ENCODE measurements at places on chromosomes 2 and 18.

- DNase-seq: no peak
These were observed 22.8 kb downstream of the HPCAL1 start for GRCh38 chr2:10325278-10326145.

DNA sequence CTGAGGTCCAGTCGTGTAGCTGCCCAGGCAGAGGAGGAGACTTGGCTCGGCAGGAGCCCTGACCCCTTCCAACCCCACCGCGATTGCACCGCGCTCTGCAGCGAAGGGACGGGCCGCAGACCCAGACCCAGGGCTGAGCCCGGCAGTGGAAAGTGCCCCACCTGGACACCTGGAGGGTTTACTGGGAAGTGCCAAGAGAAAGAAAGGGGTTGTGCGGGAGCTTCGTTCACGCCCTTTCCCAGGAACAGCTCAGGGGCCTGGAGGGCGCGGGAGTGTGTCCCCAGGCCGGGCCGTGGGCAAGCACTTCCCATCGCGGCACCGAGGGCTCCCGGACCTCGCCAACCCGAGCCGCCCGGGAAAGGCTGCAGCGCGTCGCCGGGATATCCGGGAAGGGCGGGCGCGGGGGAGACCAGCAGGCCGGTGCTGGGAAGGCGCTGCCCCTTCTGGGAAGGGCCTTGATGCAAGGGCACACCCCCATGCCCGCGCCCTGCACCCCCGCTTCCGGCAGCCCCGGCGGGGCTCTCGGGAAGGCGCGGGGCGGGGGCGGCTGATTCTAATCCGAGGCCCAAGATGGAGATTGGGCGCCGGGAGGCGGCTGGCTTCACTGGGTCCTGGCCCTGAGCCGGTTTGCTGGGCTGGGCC lies 36.1 kb upstream of the MRPL33 start:
- DNase-seq: peak; percentile 69

DNA sequence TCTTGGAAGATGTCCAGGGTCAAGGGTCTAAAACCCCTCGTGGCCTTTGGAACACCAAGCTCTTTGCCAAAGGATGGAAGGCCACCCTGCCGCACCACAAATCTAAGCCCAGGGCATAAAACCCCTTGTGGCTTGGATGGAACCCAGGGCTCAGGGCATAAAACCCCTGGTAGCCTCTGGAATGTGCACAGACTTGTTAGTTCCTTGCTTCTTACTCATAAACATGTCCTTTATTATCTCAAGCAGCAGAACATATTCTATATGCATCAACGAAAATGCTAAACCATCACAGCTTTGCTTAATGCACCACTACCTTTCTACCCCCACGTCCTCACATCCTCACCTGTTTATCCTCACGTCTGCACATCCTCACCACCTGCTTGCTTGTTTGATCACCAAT lies 998.0 kb downstream of the DSC3 start:
- DNase-seq: no peak

GRCh38 chr18:13409026-13409425 lies 190.5 kb downstream of the LDLRAD4 start:
- DNase-seq: no peak

DNA sequence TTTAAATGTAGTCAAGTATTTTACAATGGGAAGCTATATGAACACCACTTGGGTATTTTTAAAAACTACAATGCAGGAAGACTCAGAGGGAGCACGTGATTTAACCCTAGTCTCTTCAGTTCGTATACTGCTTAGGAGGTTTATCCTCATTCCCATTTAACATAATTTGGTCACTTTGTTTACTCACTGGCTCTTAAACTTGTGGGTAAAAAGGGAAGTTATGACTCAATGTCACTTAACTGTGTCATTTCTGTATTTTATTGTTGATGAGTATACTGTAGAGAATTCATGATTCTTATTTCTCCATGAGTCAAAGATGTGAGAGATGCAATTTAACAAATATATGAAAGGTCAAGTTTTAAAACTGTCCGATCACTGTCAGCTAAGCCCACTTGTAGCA lies 48.2 kb downstream of the SLC66A3 start:
- no peak for DNase-seq

GRCh38 chr2:144666032-144666431 lies 146.1 kb upstream of the ZEB2 start:
- no peak for DNase-seq

DNA sequence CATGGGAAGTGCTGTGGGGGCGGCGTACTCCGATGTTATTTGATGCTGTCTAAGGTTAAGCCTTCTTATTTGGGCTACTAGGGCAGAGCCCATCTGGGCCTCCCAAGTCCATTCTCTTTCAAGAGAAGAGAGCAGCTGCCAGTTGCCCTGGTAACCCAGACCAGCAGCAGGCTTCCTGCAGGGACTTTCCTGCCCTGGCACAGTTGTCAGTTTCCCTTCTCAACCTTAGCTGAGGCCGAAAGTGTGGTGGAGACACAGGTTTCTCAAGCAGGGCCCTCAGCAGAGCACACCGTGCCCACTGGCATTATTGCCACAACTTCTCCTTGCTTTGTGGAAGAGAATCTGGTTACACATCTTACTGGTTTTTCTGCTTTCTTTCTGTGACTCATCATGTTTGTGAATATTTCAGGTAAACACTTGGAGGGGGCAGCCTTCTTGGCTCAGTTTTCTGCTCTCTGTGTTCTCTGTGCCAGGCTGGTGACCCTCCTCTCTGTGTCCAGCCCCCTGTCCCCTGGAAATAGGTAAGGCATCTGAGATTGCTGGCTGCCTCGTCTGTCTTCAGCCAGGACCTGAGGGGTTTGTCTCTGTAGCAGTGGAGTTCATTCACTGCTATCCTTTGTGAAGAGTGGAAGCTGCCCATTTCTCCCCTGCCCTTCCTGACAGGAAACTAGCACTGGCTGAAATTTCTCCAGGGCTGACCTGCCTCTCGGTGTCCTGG lies 111.0 kb downstream of the B3GNT2 start:
- DNase-seq: no peak

DNA sequence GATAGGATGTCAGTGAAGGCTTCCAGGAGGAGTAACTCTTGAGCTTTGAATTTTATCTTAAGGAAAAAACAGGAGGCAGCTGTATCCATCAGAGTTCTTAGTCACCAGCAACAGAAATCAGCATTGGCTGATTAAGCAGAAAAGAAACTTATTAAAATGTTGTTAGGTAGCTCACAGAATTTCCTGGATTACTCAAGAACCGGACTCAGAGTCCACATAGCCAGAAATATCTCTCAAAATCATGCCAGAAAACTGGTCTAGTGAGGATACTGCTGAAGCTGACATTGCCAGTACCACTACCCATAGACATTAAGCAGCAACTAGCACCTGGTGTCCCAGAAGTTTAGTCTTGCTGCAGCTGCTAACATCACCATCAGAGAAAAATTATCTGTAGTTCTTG lies 10.1 kb upstream of the AFTPH start:
- DNase-seq: no peak

GRCh38 chr2:26633993-26634595 lies 7.1 kb downstream of the CIB4 start:
- DNase-seq: no peak

- no peak for DNase-seq
These were observed 58.9 kb downstream of the NDUFA10 start for GRCh38 chr2:239966029-239966852.

DNA sequence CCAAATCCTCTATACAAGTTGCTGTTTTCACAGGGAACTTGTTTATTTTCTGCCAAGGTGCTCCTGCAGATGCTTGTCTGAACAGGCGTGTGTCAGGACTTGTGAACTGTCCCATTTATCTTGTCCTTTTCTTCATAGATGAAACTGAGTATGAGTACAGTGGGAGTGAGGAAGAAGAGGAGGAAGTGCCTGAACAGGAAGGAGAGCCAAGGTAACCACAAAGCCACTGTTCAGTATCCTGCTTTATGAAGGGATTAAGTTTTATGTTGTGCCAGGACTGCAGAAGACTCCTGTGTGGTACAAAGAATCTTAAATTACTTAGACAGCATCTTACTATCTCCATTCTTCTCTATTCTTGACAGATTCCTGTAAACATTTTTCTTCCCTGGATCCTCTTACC lies 145.0 kb downstream of the MAP4K4 start:
- no peak for DNase-seq

GRCh38 chr2:45300026-45300750 lies 290.9 kb upstream of the SIX2 start:
- no peak for DNase-seq

GRCh38 chr18:2508678-2509077 lies 62.6 kb downstream of the METTL4 start:
- DNase-seq: no peak

DNA sequence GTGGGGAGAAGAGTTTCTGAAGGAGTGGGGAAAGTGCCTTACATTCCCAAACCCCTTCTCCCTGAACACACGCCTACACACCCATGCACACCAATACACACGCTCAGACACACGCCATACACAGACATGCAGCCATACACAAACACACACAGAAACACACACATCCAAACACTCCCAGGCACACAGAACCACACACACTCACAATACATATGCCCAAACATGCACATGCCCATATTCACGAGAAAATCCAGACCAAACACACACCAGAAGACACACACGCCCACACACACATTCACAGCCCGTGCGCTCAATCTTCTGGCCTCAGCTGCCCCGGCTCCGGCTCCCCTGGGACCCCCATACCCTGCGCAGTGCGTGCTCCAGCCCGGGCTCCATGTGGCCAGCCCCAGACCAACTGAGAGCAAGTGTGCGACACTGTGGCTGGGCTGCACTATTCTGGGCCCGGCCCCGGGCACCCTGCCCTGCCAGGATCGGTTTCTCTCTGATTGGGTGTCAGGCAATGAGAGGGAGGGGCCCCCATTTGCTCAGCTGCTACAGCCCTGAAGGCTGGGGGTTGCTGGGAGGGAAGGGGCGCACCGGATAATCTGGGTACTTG lies at the start of gene PRKAG3:
Gene PRKAG3 (minus strand): TSS at position 426 of the 613 bp plus-strand sequence.
- no peak for DNase-seq

GRCh38 chr18:7105268-7105667 lies 12.3 kb downstream of the LAMA1 start:
- DNase-seq: no peak

GRCh38 chr2:207046724-207047123 lies 107.4 kb downstream of the CPO start:
- DNase-seq: no peak

GRCh38 chr18:44258576-44258975 lies 422.1 kb upstream of the SETBP1 start:
- DNase-seq: no peak

DNA sequence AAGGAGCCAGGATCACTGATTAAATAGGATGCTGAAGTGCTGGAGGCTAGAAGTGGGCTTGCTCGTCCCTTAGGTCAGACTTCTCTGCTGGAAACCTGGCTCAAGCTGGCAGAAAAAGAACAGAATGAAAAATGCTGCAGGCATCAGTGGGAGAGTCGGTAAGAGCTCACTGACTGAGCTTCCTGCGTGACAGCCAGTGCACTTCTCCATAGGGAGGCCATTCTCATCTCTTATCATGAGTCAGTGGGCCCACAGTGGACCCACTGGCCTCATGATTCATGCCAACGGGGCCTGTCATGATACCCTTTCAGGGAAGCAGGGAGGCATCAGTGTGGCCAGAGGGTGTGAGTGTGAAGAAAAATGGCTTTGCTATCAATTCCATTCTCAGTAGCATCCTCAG lies 498.2 kb downstream of the PTPRM start:
- DNase-seq: no peak

DNA sequence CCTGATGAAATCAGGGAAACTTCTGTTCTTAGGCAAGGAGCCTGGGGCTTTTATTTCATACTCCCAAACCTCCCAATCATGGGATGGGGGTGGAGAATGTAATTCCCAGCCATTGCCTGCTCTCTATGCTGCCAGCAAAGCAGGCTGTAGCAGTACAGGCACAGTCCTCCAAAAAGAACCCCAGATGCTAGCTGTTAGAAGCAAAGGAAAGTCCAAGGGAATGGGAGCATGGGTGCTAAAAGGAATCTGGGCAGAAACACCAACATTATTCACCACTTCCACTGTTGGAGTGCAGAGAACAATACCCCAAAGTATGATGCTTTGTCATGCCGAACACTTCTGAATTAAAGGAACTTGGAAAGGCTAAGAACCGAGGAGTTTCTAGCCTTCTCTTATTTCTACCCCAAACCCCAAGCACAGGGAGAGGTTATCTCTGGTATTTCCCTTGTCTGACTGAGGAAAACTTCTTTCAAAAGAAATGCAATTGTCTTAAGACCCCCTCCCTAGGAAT lies 24.7 kb downstream of the MDH1 start:
- DNase-seq: no peak

DNA sequence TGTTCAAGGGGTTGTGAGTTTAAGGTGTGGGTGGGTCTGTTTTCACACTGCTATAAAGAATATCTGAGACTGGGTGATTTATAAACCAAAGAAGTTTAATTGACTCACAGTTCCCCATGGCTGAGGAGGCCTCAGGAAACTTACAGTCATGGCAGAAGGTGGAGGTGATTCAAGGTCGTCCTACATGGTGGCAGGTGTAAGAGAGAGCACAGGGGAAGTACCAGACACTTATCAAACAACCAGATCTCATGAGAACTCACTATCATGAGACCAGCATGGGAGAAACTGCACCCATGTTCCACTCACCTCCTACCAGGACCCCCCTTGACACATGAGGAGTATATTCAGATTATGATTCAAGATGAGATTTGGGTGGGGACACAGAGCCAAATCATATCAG lies 38.0 kb downstream of the RHBDD1 start:
- DNase-seq: no peak

DNA sequence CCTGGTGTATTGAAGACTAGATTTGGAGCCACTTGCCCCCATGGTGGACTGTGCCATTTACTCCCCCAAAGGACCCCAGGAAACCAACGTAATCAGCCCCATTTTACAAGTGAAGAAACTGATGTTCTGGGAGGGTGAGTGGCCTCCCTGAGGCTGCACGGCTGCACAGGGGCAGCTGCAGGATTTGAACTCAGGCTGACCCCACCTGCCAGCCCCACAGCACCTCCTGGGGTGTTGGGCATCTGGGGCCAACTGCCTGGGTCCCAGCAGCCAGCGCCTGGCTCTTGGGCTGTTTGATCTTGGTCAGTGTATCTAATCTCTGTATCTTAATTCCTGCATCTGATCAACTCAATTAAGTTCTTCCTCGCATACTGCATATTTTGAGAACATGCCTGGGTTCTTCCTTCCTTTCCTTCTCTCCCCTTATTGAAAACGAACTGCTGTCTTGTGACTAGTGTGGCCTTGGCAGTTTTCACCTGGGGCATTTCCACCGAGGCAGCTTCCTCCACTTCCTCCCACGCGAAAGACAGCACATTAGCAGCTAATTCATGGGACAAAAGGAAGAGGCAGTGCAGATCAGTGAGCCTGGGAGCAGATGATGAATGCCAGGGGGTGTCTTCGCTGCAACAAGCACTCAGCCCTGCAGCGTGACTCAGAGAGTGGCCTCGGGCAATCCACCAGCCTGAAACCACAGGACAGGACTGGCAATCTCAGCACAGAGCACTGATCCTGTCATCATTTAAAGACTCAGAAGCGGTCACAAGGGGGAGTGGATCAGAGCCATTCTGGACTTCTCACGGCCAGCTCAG lies 184.1 kb upstream of the RAB12 start:
- no peak for DNase-seq

DNA sequence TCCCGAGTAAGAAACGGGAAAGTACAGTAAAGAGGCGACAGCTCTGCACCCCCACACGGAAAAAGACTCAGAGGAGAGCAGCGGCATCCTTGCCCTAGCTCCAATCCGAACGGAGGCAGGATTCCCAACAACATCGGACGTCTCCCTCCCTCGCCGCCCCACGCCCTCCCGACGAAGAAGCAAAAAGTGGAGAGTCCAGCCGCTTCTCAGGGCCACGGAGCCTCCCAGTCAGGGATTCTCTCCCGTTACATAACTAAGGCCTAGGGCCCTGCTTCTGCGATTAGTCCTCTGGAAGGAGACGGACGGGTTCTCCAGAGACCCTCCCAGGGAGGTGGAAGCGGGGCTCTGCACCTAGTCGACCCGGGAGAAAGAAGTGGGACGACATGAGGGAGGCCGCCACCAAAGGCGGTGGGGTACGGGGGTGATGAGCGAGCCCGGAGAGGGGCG lies 587 bp downstream of the SUMO1 start:
- peak; percentile 53 for DNase-seq
